ENCODE measurements at places on chromosomes 2 and 18.

DNA sequence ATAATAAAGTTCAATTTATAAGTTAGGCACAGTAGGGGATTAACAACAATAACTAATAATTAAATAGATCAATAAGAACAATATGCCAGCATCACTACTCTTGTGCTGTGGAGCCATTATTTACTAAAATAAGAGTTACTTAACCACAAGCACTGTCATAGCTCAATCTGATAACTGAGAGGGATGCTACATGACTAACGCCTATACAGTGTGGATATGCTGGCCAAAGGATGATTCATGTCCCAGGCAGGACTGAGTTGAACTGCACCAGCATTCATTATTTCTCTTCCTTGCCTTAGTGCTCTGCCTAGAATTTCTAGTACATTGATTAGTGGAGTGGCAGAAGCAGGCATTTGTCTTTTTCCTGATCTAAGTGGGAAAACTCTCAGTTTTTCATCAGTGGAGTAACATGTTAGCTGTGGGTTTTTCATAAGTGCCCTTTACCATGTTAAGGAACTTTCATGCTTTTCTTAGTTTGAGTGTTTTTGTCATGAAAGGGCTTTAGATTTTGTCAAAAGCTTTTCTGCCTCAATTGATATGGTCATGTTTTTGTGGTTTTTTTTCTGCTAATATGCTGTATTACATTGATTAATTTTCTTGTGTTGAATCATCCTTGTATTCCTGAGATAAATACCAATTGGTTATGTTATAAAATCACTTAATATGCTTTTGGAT is 21.7 kb downstream of the KIAA1328 start:
- no peak for DNase-seq

DNA sequence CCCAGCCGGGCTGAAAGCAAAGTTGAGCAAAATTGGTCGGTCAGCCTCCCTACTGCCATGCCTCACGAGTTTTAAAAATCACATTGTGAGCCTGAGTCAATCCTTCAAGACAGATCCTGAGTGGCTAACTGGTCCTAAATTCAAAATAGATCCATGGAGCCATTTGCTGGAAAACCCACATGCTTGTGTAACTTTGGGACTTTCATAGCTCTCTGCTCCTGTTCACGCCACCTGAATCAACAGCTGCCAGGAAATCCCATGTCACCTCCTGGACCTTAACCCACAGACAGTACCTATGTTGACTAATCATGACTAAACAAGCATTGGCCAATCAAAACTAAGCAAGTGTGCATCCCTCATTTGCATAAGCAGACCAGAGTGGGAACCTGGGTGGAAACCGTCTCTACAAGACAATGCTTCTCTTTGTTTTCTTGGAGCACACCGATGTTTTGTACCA is 42.8 kb upstream of the LDLRAD4 start:
- no peak for DNase-seq

GRCh38 chr2:139742216-139743172 is 962.3 kb upstream of the NXPH2 start:
- no peak for DNase-seq

DNA sequence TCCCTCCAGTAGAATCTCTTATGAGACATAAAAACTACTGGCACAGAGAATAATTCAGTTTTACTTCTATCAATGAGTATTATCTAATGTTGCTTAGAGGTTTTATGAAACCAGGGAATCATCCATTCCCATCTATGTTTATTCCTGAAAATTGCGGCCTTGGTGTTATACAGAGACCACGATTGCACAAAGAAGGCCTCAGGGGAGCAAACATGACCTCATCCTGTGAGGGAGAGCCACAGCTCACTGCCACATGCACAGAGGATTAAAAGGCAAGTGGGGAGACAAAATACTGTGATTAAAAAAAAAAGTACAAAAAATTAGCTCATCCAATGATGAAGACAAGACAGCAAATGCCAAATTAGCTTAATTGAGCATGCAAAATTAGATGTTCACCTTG is 111.8 kb upstream of the SLC35G4 start:
- DNase-seq: no peak

- no peak for DNase-seq
Observed at GRCh38 chr18:49064889-49065288, 114.1 kb upstream of the SMAD7 start.

- no peak for DNase-seq
Observed at GRCh38 chr2:240624011-240624949, 1.0 kb upstream of the GPR35 start.

- no peak for DNase-seq
Observed at GRCh38 chr2:19866771-19867170, 35.0 kb downstream of the TTC32 start.

DNA sequence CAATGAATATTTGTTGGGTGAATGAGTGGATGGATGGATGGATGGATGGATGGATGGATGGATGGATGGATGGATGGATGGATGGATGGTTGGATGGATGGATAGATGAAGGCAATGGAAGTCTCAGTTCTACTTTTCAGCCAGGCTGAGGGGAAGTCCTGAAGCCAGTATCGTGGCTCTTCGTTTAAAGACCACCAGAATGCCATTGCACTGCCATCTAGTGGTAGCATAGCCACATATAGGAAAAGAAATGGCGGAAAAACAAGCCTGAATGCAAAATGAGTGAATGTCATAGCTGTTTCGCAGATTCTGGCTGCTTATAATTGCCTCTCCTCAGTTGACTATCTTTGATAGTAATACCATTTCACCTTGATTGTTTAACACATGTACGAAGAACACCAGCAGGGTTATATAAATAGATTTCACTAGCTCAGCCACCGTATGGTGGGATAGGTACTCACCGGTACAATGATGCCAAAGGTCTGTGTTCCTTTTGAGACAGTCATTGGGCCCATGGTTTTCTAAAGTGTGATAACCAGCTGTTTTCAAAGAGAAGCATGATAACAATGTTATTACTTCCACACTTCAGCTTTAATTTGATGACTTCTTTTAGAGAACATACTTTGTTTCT is 62.3 kb upstream of the GREB1L start:
- peak; percentile 15 for DNase-seq

- DNase-seq: no peak
Observed at GRCh38 chr2:130351711-130352110, 4.1 kb upstream of the PTPN18 start.

DNA sequence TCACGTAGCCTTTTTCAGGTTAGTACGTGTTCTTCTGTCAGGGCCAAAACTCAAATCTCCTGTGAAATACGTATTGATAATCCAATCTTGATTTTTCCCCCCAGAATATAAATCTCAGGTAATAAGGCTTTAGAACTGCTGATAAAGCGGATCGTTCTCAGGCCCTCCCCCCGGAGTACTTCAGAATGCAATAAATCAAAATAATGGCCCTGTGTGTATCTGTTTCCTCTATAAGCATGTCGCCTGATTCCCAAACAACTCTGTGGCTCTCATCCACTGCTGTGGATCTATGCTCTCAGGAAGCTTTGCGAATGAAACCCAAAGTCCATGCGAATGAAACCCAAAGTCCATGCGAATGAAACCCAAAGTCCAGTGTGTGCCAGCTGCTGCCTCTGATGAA is 49.4 kb downstream of the IMPA2 start:
- no peak for DNase-seq

DNA sequence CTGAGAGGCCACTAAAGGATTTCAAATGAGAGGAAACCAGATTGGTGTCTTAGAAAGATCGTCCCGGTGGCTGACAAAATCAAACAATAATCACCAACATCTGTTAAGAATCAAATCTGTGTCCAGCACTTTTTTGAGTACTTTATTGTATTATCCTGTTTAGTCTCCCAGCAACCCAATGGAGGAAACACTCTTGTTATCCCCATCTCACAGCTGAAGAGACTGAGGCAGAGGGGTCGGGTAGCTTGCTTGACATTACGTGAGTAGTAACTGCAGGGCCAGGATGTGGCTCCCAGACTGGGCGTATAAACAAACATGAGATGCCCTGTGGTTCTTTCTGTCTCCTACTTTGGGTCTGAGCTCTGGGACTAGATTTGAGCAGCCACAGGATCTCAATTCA is 76.0 kb downstream of the KLHL29 start:
- DNase-seq: no peak

GRCh38 chr2:68980956-68981355 is 6.5 kb downstream of the GKN1 start:
- no peak for DNase-seq

DNA sequence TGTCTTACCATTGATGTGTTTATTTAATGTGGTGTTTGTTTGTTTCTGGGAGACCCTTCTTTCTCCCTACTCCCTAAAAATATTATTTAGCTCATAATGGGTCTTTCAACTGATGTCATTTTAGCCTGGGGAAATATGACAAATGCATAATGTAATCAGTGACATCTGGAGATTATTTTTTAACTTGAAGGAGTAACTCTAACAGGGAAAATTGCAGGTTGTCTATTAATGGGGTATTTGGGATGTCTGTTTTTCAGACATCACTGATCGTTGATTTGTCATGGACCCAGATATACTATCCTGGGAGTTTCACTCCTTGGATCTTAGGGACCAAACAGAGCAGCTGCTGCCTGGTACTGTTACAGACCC is 230.4 kb downstream of the LOXHD1 start:
- no peak for DNase-seq

DNA sequence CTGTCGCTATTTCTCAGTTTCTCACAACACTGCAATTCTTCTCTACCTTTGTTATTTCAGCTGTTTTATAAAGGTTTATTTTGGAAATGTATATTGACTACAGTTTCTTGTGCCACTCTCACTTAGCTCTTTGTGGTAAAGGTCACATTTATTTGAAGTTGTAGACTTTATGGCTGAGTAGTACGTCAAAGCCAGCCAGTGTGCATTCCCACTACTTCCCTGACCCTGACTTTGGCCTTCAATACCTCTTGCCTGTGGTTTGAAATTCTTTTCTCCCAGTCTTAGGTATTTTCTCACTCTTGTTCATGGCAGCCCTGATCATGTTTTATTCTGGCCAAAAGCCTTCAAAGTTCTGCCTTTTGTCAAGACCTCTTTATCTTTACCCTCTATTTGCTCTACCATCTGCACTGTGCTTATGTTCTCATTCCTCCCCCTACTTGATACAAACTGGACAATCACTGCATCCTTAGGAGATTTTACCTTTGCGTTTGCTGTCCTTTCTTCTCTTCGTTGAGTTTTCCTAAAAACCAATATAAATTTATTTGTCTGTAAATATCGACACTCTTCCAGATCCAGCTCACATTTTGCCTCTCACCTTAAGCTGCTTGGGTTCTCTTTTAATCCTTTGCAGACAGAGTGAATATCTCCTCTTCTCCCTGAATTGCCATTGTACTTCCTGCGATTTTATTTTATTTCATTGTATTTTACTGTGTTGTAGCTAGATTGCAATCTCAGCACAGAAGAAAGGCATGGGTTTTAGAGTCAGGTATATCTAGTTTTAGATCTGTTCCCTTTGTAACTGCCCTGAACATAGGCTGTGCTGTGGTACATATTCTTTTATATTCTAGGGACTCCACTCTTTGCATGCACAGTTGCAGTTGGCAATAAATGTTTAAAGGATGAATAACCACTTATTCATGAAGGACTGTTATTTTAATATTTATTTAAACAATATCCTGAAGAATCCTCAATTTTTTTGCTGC is 31.2 kb downstream of the GULP1 start:
- DNase-seq: no peak

DNA sequence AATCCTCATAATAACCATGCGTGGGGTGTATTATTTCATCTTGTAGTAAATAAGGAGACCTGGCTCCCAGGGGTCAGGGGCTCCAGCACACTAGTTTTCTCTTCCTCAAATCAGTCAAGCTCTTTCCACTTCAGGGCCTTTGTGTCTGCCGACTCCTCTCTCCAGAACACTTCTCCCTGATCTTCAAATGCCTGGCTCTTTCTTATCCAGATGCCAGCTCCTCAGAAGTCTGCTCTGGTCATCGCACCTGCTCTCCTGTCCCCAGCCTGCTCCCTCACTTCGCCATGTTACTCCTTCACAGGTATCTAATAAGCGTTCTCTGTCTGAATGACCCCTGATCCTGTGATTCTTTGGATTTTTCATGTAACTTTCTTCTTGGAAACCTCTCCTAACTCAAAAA is 62.0 kb downstream of the GYPC start:
- DNase-seq: no peak

GRCh38 chr2:232000439-232000838 is 38.9 kb downstream of the DIS3L2 start:
- no peak for DNase-seq

- no peak for DNase-seq
Observed at GRCh38 chr2:9473308-9473984, 905 bp upstream of the IAH1 start.

DNA sequence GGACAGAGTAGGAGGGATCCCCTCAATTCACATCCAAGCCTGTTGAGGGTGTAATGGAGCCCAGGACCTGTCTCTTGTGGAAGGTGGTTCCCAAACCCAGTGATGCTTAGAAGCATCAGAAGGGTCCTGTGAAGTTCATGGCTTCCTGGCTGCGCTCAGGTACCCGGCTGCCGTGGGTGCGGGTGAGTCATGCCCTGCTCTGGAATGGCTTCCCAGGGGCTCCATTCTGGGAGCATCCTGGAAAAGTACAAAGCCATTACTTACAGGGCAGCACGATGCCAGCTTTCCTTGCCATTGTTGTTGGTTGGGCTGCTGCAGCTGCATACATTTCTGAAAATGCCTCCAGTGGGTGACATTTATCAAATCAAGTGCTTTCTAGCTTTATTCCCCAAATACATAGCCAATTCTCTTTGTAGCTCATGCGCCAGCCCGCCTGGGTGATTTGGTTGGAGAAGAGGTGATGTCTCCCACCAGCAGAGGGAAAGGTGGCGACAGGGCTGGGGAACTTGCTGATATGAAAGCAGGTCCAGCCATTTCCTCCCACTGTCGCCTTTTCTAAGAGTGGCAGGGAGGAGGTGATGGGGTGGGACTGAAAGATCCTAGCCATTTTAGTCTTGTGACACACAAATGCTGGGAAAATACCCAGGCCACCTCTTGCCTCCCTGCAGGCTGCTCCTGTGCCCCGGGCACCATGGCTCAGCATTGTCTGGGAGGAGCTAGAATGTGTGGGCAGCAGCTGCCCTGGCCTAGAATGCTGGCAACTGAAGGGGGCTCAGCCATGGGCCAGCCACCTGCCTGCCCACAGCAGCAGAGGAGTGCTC is 65.9 kb upstream of the HPCAL1 start:
- no peak for DNase-seq

DNA sequence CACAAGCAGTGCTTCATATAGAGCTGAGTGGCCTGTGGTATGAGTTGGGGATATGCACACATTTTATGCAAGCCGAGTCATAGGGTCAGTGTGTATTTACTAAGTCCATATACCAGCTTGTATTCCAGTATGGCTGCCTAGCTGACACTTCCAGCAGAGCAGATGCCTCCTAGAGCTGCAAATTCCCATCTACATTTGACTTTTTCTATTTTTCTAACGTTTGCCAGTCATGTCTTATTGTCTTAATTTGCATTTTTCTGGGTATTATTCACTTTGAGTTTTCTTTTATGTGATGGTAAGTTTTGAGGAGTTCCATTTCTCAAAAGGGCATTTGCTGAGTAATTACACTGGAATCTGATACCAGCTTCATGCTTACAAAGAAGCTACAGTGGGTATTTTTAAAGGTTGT is 334.5 kb upstream of the CDH2 start:
- DNase-seq: no peak

Measured in activated CD4-positive, alpha-beta T cell treated with anti-CD3 and anti-CD28 coated beads, Interleukin-2, amount 50 U/mL, for 1 hour (primary cell).